NB4 (cell line): ENCODE measurements at places on chromosomes 1 and 21.

GRCh38 chr21:43885721-43886120 is 20.7 kb downstream of the AGPAT3 start:
- no peak for DNase-seq

- DNase-seq: no peak
Measured at GRCh38 chr1:177511036-177511435, 340.3 kb downstream of the BRINP2 start.

DNA sequence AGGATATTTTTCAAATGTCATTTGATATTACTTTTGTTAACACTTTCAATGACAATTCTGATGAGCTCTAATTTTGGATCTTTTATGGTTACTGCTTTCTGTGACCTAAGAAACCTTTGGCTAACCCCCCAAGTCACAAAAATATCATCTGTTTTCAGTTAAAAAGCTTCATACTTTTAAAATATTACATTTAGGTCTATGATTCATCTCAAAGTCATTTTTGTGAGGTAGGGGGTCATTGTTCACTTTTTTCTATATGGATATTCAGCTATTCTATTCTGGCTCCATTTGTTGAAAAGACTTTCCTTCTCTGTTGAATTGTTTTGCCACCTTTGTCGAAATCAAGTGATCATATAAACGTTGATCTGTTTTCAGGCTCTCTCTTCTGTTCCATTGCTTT is 44.8 kb downstream of the UCHL5 start:
- no peak for DNase-seq

GRCh38 chr1:173413271-173413707 is 63.8 kb upstream of the PRDX6 start:
- DNase-seq: no peak

DNA sequence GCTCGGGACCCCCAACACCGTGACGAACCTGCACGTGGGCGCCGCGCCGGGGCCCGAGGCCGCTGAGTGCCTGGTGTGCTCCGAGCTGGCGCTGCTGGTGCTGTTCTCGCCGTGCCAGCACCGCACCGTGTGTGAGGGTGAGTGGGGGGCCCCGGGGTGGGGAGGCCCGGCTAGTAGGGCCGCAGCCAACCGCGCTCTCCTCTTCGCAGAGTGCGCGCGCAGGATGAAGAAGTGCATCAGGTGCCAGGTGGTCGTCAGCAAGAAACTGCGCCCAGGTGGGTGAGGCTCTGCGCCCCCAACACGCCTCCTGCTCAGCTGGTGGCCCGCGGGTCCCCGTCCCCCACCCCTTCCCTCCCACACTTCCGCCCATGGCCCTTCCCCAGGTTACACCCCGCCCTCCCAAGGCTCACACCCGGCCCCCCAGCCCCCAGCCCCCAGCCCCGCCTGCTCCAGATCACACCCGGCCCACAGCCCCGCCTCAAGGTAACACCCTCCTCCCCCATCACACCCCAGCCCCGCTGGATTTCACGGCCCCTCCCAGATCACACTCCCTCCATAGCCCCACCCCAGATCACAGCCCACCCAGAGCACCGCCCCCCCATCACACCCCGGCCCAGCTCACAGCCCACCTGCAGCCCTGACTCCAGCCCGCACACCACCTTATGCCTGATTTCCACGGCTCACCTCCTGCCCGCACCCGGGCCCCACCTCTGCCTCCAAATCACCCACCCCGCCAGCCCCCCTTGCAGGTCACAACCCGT is 2.4 kb upstream of the MMP23B start:
- DNase-seq: no peak

DNA sequence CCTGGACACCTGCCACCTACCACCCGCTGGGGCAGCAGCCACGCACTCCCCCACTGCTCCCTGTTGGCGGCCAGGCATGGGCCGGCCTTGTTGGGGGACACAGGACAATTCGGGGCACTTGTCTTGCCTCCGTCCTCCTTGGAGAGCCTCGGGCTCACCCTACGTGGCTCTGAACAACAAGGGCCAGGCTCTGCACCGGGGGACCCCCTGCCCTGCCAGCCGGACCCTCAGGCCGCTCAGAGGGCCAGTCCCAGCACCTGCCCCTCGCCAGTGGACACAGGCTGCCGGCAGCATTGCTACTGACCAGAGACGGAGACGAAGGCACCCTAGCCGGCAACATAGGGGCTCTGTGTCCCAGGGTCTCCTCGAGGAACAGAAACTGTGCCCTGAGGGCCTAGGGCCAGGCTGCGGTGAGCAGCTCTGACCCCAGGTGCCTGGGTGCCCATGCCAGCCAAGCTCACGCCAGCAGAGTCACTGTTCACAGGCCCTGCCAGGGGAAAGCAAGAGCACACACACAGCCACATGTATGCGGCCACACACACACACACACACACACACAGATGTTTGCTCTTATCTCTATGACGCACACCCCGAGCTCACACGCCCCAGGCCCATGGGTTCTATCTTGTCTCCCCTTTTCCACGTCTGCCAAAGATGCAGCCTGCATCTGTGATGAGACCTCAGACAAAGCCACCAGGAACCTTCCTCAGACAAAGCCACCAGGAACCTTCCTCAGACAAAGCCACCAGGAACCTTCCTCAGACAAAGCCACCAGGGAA is 45.9 kb downstream of the MORN1 start:
- no peak for DNase-seq

GRCh38 chr1:67659229-67659628 is 25.8 kb upstream of the GADD45A start:
- DNase-seq: no peak

- DNase-seq: no peak
Measured at GRCh38 chr1:9454494-9455066, 84.7 kb upstream of the SLC25A33 start.

DNA sequence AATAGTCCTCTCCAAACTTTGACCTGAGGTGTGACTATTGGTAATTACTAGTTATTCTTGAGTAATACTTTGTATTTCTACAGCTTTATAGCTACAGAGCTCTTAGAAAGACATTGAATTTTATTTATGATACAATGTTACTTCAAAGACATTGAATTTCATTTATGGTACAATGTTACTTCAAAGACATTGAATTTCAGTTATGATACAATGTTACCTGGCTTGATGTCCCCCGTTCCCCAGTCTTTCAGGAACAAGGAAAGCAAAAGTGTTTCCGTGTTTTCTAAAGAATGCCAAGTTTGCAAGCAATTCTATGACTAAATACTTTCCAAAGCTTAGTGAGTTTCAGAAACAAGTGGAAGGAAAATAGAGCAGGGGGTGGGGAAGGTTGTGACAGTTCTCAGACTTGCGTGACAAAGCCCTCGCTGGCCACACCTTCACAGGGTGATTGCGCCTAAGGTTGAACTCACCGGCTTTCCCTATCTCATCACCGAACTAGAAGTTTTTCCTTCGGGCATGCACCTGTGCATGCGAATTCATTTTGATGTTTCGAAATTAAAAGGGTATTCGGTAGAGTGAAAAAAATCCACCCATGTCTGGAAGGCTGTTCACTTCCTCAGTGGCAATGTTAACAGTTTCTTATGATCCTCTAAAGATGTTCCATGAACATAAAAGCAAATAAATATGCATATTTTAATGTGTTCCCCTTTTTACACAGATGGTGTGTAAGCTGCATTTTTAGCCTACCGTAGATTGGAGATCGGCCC is 909 bp upstream of the PAXBP1 start:
- DNase-seq: peak; percentile 49

DNA sequence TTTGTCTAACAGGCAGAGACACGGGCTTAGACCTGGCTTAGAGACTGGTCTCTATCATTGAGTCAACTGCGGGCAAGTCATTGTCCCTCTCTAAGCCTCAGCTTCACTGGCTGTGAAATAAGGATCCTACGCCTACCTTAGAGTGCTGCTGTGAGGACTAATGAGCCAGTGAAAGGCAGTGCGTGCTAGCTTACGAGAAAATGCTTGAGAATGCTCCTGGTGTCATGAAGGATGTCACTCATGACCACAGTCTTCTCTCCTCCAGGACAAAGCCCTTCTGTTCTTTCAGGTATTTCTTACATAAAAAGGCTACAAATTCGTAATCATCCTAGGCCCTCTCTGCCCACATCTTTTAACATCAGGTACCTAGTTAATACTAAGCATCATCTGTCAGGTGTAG is 16.5 kb upstream of the A3GALT2 start:
- no peak for DNase-seq

DNA sequence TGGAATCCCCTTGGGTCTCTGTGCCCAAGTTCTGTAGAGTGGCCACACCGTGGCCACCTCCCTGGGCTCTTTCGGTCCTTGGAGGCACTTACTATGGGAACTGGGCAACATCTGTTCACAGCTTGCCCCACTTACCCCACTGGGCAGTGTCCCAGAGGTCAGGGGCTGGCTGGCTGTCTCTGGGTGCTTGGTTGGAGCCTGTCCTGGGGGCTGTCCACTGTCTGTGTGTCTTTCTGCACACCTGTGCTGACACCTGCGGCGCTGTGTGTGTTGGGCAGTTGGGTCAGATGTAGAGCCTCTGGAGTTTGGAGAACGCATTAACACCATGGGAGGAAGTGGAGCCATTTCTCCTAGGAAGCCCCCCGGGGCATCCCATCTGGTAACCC is 1.3 kb upstream of the TMEM54 start:
- DNase-seq: no peak

DNA sequence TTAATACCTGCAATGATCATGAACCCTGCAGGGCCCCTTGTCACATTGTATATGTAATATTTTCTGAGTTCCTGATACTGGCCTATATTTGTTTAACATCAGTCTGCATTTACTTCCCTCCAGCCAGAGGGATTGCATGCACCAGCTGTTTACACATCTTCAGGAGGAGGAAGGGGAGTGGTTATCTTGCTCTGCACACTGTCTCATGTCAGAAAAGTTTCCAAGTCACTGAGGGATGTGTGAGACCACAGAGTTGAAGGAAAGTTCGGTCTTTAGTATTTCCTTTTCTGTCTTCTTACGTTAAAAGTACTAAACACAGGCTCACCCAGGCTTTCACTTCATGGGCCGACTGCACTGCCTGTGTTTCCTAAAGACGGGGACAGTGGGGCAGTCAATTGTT is 574.1 kb downstream of the LMO4 start:
- DNase-seq: peak; percentile 13

GRCh38 chr1:43319766-43320165 is 17.9 kb upstream of the MPL start:
- DNase-seq: no peak

- DNase-seq: no peak
Measured at GRCh38 chr1:193077991-193078390, 18.6 kb downstream of the RO60 start.

- DNase-seq: no peak
Measured at GRCh38 chr1:162407539-162407938, 4.4 kb downstream of the SH2D1B start.

DNA sequence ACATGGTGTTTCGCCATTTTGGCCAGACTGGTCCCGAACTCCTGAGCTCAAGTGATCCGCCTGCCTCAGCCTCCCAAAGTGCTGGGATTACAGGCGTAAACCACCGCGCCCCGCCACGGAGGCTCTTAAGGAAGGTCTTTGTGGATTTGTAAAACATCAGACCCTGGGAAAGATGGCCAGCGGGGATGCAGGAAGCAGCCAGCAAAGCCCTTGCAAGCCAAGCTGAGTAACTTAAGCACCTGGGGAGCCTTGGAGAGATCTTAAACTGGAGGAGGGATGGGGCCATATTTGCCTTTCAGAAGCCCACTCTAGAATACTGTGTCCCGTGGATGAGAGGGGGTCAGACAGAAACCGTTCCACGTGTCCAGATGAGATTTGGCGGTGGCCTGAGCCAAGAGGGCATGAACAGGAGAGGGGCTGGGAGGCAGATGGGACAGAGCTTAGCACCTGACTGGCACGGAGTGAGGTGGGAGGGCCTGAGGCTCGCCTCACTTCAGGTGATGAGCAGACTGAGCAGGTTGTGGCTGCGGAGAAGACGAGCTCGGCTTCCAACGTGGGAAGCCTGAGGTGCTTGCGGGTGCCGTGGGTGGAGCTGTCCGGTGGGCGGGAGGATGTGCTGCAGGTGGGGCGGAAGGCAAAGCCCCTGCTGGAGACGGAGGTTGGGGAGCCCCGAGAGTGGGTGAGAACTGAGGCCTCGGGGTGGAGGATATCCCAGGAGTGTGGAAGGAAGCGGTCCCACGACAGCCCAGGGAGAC is 11.7 kb downstream of the C1orf216 start:
- DNase-seq: no peak

GRCh38 chr1:7652515-7653098 is 118.5 kb upstream of the VAMP3 start:
- no peak for DNase-seq
